ENCODE measurements at places on chromosomes 12 and 14. TPM values are rescaled to one million over a fixed set of nuclear protein-coding genes. Genes with fewer than 3 reads are reported as not detected.

DNA sequence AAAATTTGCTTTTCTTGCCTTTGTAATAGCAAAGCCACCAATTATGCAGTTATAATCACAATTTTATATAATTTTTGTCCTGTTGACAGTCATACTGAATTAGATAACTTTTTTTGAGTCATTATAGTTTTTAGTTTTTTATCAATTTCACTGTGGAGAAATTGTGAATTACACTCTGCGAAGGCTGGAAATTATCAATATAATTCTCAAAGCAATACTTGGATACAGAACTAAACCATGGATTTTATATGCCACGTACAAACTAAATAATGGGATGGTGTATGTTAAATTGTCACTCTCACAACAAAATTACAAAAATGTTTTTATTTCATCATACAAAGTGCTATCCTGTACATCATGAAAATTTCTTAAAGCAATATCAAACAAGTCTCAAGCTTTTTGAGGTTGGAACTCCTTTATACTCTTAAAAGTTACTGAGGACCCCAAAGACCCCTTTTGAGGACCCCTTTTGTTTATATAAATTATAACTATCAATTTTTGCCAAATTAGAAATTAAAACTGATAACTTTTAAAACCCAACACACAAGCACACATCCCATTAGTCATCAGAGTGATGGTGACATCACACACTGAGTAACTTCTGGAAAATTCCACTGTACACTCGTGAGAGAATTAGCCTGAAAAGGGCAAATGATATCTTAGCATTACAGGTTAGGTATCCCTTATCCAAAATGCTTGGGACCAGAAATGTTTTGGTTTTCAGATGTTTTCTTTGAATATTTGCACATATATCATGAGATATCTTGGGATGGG lies 19.8 kb upstream of the AQP2 start:
- peak; percentile 81 for DNase-seq

The SLC6A12 gene
- total RNA-seq, result not detected

DNA sequence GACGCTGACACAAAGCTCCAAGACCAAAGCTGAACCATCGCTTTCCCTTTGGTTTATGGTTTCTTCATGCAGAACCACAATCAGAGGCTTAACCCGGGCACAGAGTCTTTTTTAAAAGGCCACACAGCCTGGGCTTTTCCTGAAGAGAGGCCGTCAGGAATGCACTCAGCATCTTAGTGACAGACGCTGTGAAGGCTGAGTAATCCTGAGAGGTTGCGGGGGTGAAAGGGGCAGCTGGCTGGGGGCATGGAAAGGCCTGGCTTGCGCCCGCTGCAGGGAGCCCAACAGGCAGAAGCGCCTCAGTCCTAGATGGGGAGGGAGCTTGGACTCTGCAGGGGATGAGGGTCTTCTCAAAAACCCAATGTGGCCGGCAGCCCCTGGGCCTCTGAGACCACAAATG lies 13.6 kb downstream of the CTDSP2 start:
- DNase-seq, result peak; percentile 66

DNA sequence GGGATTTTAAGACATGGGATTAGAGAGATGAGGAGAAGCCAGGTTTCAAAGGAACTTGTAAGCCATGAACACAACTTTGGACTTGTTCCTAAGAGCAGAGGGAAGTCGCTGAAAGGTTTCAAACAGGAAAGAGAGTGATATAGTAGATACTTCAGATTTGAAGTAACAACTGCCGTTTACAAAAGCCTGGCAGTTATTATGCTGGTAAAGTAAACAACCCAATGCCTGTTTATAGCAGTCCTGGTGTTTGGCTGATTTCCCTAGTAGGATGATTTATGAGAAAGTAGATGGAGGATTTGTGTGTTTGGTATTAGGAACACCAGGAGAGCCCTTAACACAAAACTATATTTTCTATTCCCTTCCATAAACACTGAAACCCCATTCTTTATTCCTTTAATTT lies 285.7 kb downstream of the RMST start:
- no peak for DNase-seq

DNA sequence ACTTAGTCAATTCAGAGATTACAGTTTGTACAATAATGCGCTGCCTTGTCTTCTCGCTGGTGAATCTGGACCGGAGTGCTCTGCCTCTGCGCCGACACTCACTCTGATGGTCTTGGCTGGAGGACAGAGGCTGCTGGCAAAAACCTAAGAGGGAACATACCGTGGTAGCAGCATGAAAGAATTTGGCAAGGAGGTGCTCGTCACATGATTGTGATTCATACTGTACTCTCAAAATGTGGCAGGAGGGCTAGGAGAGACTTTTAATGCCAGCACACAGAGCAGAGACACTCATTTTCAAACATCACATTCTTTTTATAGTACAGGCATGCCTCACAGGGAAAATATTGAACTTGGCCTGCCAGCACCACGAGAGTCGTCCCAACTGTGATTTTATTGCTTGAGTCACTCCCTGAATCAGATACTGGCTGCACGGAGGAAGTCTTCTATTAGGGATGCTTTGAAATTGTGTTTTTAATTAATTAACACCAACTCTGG lies 67.8 kb downstream of the HMGA2 start:
- peak; percentile 84 for DNase-seq

GRCh38 chr14:54676812-54677708 lies 110.1 kb downstream of the SAMD4A start:
- peak; percentile 94 for DNase-seq

The TAS2R9 gene
- not detected for total RNA-seq

The OR2AP1 gene
- total RNA-seq, result not detected

The CEP170B gene
- 17.1 TPM for total RNA-seq

DNA sequence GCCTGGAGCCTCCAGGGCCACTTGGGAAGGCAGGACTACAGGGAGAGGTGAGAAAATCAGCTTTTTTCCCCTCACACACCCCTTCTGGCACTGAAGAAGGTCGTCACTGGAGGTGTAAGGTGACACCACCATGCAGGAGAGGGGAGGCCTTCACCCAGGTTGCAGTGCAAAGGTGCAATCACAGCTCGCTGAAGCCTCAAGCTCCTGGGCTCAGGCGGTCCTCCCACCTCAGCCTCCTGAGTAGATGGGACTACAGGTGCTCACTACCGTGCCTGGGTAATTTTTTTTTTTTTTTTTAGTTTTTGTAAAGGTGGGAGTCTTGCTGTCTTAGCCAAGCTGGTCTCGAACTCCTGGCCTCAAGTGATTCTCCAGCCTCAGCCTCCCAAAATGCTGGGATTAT lies 93.6 kb downstream of the TNFAIP2 start:
- DNase-seq, result peak; percentile 42

DNA sequence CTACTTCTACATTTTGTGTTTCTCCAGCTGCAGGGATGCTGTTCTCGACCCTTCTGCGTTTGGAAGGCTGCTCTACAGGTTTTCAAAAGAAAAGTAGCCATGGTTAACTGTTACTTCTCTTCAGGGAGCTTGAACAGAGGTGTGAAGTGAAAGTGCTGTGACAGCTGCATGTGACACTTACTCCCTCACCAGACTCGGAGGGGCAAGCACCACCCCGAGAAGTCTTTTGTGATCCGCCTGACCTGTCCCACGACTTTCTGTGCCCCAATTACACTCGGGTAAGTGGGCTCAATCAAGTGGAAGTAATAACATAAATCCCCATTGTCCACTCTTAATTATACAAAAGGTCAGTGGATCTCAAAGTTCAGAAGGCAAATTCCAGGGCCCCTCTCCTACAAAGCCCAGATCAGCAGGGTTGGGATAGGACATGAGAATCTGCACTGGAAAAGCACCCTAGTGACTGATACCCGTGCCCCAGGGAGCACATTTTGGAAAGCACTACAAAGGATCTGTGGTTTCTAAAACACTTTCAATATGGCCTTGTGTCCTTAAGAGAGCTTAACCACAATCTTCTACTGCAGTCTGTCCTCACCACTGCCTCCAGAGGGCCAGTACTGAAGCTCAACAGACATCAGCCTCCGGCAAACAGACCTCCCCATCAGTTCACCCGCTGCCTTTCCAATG lies 11.5 kb downstream of the FICD start:
- peak; percentile 91 for DNase-seq

DNA sequence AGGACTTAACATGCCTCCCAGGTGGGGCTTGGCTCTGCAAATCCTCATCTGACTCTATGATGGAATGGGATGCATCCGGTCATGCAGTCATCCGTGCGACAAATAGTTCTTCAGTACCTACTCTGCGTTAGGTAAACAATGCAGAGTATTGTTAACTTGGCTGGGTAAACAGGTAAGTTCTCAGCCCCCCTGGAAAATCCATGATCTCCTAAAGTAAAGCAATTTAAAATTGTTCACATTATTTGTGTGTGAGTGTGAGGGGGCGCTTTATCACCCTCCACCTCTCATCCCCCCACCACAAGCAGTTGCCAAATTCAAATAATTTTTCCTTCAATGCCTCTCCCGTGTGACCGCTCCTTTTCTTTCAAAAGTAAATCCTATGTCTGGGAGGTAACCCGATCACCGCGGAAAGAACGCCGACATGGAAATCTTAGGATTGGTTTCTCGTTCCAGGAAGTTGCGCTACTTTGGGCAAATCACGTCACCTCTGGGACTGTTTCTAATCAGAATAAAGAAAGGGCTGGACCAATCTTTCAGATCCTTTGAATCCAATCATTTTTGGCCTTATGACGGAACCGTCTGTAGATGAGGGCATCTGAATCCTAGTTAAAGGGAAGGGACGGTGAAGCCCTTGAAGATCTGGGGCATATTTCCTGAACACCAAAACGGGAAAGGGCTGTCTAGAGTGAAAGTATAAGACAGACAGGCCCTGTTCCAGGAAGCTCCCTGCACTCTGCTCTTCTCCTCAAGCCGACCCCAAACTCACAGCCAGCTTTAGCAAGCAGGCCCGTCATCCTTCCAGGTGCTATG lies 44.0 kb upstream of the SINHCAF start:
- DNase-seq, result peak; percentile 42

- DNase-seq, result no peak
These were observed 3.9 kb downstream of the GZMH start for GRCh38 chr14:24605435-24606190.

The KLHDC1 gene
- total RNA-seq, result 2.9 TPM
